ENCODE measurements at places on chromosomes 2 and 18.

GRCh38 chr2:168312036-168312822 lies 64.8 kb upstream of the STK39 start:
- no peak for DNase-seq

DNA sequence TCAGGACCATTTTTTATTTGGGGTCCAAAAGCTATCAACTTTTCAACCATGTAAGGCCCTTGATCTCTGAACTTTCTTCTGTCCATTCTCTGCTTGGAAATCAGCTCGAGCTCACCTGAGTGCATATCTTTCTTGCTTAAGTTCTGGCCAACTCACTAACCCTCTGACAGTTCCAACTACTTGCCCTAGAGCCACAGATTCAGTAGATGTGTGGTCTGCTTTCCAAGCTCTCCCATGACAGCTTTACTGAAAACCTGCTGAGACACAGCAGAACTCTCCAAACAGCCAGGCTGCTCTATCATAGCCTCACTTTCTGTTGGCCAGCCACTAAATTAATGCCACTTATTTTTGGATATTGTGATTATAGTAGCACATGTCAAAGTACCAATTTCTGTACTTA lies 21.2 kb upstream of the IKZF2 start:
- DNase-seq, result no peak

DNA sequence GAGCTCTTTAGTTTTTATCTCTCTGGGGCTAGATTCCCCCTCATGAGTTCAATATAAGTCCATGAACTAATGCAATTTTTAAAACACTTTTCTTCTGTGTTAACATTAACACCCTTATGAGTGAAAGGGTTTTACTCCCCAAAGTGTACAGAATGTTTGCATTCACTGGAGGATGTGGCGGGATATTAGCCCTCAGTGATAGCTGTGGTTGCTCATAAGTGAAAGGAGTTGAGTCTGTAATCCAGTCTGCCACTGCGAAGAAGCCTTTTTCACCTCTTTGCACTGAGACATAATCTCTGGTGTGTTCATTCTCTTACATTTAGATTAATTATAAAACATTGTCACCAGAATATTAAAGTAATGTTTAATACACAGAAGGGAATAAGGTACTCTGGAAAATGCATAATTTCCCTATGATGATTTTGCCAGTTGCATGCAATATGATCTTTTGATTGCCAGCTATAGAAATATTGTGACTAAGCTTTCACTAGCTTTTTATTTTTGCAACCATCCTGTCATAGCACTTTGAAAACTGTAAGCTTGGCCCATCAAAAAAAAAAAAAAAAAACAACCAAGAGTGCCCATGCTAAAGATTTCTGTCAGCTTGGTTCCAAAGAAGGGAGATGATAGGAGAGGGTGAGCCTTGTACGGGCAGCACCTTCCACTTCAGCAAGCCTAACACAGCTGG lies 113.2 kb downstream of the BCL11A start:
- DNase-seq, result no peak

DNA sequence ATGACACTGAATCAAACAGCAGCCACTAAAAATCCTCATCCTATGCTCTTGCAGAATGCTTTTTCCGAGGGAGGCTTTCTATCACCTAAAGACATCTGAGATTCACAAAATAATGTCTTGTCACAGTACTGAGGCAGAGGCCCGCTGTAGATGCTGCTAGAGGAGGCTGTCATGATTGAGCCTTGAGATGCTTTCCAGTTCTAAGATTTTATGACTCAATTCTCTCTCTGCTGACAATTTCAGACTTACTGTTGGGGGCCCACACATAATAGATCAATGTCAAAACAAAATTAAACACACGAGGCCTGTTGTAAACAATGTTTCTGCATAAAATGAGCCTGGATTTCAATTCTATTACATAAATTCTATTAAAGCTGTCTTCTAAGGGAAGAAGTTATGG lies 132.7 kb upstream of the ARL4C start:
- DNase-seq, result no peak

GRCh38 chr18:9364242-9364641 lies 29.7 kb downstream of the TWSG1 start:
- no peak for DNase-seq

GRCh38 chr18:2715990-2716389 lies 60.5 kb downstream of the SMCHD1 start:
- no peak for DNase-seq

DNA sequence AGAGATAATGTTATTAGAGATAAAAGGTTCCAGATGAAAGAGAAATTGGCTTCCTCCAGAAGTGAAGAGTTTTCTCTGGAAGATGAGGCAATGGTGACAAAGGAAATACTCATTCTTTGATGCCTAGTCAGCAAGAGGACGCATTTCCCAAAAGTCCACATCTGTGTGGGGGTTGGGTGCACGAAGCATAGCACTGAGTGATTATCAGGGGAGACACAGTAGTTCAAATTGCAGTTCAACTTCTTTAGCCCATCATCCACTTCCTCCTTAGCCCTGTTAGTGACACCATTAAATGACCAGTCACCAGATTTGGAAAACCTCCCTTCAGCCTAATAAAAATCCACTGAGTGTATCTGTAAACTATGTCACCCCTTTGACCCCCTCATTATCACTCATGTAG lies 80.9 kb upstream of the PHLPP1 start:
- no peak for DNase-seq
